ENCODE measurements at places on chromosomes 13 and 19.

- no peak for DNase-seq
Measured at GRCh38 chr13:51956717-51957116, 54.5 kb downstream of the ATP7B start.

- no peak for DNase-seq
Measured at GRCh38 chr13:74871369-74872070, 610.4 kb downstream of the TBC1D4 start.

GRCh38 chr19:15185188-15185587 lies 15.6 kb downstream of the NOTCH3 start:
- no peak for DNase-seq

DNA sequence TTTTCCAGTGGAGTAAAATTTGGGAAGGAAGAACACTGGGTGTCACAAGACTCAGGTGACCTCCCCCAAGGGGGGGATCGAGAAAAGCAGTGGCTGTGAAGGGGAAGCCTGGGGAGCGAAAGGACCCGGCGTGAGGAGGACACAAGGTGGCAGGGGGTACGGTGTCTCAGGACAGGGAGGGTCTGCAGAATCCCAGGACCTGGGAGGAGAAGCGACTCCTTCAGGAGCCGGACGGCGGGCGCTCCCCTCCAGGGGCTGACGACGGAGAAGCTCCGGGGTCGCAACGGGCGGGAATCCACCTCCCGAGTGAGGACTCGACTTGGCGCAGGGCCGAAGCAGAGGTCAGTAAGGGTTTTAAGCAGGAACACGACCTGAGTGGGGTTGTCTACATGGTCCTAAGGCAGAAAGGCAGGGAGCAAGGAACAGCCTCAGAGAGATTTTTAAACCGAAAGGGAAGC lies 529 bp downstream of the ZNF836 start:
- no peak for DNase-seq

GRCh38 chr13:95185851-95186250 lies 115.4 kb downstream of the ABCC4 start:
- DNase-seq, result no peak

GRCh38 chr19:688214-688613 lies 7.0 kb downstream of the PRSS57 start:
- no peak for DNase-seq

GRCh38 chr13:98333486-98333885 lies 156.4 kb upstream of the RNF113B start:
- DNase-seq, result no peak

GRCh38 chr13:89610881-89611280 lies 1736.6 kb upstream of the MIR17HG start:
- DNase-seq, result no peak

- no peak for DNase-seq
Measured at GRCh38 chr13:84677836-84678235, 795.6 kb upstream of the SLITRK1 start.

DNA sequence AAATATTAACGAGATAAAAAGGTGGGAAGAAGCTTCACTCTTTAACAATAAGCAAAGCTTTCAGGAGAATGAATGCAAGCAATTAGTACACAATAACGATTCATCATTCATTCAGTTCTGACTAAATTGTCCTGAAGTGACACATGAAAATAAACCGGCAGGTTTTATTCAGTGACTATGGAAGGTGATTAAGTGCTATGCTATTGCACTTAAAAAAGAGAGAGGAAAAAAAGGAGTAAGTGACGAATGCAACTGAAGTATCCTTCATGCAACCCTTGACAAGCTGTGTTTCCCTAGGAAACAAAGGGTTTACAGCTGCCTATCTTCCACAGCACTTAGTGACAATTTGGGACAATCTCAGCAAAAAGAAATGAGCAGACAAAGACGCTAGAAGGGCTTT lies 1.4 kb downstream of the LIG4 start:
- DNase-seq, result no peak

DNA sequence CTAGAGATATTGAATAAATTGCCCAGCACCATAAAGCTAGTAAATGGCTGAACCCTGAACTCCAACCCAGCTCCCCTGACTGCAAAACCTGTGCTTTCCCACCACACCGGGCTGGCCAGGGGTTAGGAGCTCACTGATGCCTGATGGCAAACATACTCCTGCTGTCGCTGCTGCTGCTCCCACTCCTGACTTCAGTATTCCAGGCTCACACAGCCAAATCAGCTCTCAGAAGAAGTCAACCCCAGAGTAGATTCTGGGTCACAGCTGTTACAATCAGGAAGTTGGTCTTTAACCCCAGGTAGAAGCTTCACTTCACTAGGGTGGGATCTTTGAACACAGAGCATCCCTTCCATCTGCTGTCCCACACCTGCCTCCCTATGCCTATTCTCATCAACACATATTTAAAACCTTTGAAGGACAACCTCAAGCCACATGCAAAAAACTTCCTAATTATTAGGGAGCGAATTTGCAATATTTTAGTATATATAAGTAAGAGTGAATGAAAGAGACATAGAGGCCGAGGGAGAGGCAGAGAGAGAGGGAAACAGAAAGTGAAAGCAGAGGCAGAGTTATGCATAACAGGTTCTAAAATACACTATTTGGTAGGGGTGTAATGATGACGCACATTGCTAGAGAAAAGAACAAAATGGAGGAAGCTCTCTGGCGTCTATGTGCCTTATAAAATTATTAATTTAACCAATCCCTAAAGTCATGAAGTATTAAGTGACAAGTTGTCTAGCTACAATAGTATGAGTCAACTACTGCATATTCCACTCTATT lies 99.4 kb upstream of the SERP2 start:
- DNase-seq, result no peak

DNA sequence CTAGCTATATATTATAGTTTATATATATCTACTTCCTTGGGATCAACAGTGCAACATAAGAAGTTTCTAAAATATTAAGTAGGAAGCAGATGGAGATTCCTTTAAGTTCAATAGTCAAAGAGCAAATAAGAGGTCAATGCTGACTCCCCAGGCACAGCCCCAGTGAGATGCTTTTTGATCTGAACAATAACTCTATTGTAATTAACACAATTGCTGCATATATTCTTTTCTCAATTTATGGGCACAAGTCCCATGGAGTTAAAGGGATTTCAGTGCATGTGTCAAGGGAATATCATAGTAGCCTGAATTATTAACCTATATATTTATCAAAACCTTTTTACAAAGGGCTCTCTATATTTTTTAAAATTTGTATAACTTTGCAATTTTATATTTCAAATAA lies 180.8 kb downstream of the SPRY2 start:
- DNase-seq, result no peak
